ENCODE measurements at places on chromosomes 16 and 17. TPM values are rescaled to one million over a fixed set of nuclear protein-coding genes. Genes with fewer than 3 reads are reported as not detected.

GRCh38 chr16:50881956-50882355, 140.1 kb downstream of the CYLD start:
- DNase-seq: no peak

- DNase-seq: no peak
These were observed 677 bp upstream of the RANGRF start for GRCh38 chr17:8287651-8288335.

GRCh38 chr16:53100889-53101288, 46.1 kb downstream of the CHD9 start:
- DNase-seq: no peak

DNA sequence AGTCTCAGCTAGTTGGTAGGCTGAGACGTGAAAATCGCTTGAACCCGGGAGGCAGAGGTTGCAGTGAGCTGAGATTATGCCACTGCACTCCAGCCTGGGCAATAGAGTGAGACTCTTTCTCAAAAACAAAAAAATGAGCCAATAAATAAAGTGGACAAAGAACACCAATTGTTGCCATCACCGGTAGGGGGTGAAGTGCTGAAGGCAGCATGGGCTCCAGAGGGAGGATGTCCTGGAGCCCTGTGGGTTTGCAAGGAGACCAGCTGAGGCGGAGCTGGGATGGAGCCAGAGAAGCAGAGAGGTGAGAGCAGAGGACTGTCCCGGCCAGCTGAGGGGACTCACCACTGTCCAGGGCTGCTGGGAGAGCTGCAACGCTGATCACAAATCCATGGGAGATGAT, 13.8 kb downstream of the CHST6 start:
- DNase-seq: no peak

- DNase-seq: no peak
These were observed 157.7 kb upstream of the RPL38 start for GRCh38 chr17:74045608-74046280.

MYH13 gene
- total RNA-seq: 0.31 TPM

DNA sequence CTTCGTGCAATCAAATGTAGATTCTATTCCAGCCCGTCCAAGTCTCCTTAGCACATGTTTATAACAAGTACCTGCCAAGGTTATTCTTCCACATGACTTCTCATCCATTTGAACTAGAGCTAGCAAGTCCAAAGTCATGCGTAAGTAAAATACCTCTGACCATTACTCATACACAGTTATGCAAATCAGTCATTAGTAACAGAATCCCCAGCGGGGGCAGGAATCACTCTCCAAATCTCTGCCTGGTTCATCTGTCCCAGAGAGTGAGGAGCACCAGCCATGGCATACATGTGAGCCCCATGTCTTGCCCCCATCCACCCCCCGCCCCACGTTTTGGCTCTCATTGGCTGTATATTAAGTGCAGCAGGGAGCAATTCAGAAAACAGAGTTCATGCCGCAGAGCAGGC, 27.7 kb downstream of the SRL start:
- DNase-seq: peak; percentile 66

- DNase-seq: no peak
These were observed 41.1 kb upstream of the DHX8 start for GRCh38 chr17:43442711-43443110.

DNA sequence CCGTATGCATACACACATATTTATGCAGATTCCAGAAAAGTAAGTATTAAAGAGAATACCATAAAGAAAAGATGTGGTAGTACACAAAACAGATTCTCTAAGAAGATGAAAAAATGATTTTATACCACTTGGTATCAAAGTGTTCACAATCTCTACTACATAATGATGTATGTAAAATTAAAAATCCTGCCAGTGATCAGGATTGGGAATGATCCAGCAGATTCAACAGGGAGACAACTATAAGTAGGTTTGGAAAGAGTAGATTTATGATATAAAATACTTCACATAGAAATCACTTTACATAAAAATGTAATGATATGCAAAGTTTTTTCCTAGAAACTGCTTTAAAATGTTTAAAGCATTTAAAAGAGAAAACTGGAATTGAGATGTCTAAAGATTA, 447.0 kb downstream of the CNTNAP4 start:
- no peak for DNase-seq

- no peak for DNase-seq
These were observed 354.1 kb upstream of the TNRC6C start for GRCh38 chr17:77604301-77604972.

DNA sequence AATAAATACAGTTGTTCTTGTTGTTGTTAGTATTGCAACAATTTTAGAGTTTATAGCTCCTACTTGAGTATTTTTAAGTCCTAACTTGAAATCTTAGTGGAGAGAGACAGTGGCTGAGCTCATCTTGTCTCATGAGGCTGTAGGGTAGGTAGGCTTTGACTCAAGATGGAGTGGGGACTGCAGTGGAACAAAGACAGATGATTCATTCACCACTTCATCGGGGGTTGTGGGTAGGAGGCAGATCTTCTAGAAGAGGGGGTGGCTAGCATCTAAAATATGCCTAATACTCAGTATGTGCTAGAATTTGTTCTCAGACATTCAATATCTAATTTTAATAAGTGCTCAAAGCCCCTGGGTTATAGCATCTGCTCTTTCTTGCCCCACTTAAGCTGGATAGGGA, 13.1 kb upstream of the MMD start:
- no peak for DNase-seq

DNA sequence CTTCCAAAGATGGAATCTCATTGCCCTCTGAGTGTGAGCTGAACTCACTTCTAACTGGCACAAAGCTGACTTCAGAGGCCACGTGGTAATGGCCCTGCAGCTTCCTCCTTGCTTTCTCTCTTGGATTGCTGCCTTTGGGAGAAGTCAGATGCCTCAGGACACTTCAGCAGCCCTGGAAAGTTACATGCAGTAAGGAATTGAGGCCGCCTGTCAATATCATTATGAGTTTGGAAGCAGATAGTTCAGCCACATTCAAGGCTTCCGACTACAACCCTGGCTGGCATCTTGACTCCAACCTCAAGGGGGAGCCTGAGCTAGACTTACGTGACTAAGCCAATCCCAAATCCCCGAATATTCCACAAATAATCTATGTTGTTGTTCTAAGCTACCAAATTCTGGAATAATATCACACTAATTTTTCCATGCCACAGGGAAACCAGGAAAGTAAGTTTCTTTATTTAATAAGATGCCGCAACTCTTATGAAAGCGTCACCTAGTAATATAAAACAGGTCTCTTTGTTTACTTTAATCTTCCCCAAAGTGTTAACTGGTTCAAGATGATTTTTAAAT, 13.6 kb downstream of the CEP20 start:
- DNase-seq: peak; percentile 92

All from muscle of leg (tissue), 16 donors.